ENCODE measurements at places on chromosomes 1 and 21.

DNA sequence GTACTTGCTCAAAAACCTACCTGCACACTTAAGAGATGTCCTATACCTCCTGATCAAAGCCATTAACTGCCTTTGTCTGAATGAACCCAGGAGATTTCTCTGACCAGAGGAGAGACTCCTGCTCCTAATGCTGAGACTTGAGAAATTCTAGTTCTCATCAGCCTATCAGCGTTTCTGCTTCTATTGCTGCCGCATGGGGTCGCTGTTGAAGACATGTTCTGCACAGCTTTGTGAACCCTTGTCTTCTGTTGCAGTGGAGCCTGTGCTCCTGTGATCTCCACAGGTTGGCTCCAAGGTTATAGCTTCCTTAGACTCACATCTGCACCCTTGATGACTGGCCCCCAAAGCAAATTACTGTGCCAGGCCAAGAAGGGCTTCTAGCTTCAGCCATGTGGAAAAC, 40.2 kb downstream of the EDN2 start:
- no peak for DNase-seq

- no peak for DNase-seq
These were observed 654 bp upstream of the ARHGEF2 start for GRCh38 chr1:155978973-155979429.

GRCh38 chr1:65904681-65905083, 112.0 kb downstream of the PDE4B start:
- DNase-seq, result no peak

DNA sequence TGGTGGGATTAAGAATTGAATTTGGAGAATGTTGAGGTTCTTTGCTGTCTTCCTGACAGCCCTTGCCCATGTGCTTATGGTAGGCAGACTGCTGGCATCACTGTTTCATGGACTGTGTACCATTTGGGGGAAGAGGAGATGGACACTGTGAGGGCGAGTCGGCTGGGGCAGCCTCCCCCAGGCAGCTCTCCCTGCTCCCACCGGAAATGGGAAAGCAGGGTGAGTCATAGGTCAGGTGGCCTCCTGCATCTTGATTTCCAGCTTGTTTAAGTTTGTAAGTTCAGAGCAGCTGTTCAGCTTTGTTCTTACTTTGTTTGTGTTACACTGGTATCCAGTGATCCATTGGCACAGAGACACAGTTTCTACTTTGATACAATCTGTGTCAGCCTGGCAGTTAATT, 87.2 kb upstream of the CNIH3 start:
- no peak for DNase-seq

- no peak for DNase-seq
These were observed 123.9 kb downstream of the PTBP2 start for GRCh38 chr1:96845464-96845863.

DNA sequence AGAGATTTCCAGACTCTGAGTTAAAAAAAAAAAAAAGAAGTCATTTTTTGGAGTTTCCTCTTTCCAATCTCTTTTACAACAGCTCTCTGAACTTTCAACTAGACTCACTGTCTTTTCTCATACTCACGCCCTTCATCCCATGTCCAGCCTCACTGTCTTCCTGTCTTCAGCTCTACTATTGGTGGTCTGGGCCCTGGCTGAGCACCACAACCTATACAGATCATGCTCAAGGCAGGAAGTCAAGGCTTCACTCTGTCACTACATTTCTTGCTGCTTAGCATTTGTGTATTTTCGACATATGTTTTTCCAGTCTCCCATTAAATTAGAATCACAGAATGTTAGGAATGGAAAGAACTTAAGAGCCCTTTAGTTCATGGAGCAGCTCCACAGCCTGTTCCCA, 106.4 kb upstream of the PPP2R5A start:
- no peak for DNase-seq

- no peak for DNase-seq
These were observed 12.2 kb upstream of the MIXL1 start for GRCh38 chr1:226211181-226211821.

DNA sequence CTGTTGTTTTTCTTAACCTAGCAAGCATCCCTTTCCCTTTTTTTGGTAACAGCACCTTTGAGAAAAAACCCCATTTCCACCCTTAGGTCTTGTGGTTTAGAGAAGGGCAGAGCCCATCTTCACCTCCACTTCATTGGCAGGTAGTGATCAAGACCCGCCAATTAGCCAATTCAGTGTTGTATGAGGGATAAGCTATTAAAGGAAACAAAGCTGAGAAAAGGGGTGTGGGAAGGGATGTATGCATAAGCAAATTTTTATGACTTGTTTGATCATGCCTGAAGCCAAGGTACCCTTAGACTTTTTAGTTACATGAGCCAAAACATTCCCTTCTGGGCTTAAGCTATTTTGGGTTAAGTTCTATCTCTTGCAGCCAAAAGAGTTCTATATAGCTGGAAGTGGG, 3.6 kb upstream of the ZNF697 start:
- DNase-seq, result no peak

- no peak for DNase-seq
These were observed at the start of gene SMPDL3B for GRCh38 chr1:27934818-27935549. SMPDL3B (plus strand) TSS chr1:27935000; CDS start chr1:27935184, 184 bp downstream.

GRCh38 chr1:232667094-232667777, 37.3 kb upstream of the SIPA1L2 start:
- DNase-seq, result no peak

GRCh38 chr1:197683895-197684553, 91.3 kb downstream of the DENND1B start:
- no peak for DNase-seq

DNA sequence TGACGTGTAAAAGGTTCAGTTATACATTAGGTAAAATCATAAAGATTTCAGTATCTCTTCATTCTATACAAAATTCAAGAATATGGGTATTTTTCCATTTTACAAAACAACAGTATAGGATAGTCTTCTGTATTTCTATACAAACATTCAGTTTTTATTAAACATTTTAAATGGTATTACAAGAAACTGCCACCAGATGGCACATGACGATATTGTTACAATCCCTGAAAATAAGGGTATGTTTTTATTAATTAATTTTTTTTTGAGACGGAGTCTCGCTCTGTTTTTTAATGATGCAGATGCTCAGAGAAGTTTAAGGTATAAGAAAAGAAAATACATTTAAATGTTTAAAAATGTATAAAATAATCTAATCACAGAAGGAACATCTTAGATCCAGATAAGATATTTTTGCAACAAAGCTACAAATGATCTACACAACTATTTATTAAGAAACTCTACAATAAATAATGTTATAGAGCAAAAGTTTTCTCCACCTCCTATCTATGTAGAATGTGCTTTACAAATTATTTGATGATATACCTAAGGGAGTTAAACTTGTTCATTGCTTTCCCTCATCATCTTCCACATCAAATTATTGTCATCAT, 23.5 kb upstream of the RSBN1 start:
- DNase-seq, result no peak

DNA sequence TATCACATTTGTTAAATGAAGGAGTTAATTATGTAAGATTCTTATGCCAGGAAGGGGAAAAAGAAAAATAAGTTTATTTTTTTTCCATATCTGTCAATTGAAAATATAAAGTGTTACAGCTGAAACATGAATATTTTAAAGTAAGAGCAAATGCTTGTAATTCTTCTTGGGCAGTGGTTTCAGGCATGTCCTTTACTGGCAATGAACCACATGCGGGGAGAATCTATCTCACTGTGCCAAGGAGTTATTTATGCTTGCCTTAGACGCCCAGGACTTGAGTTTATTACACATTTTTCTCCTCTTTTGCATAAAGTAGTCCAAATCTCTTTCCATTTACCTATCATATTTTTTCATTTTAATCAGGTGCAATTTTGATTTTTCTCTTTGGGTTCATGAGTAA, 207.8 kb upstream of the NRIP1 start:
- DNase-seq, result no peak

DNA sequence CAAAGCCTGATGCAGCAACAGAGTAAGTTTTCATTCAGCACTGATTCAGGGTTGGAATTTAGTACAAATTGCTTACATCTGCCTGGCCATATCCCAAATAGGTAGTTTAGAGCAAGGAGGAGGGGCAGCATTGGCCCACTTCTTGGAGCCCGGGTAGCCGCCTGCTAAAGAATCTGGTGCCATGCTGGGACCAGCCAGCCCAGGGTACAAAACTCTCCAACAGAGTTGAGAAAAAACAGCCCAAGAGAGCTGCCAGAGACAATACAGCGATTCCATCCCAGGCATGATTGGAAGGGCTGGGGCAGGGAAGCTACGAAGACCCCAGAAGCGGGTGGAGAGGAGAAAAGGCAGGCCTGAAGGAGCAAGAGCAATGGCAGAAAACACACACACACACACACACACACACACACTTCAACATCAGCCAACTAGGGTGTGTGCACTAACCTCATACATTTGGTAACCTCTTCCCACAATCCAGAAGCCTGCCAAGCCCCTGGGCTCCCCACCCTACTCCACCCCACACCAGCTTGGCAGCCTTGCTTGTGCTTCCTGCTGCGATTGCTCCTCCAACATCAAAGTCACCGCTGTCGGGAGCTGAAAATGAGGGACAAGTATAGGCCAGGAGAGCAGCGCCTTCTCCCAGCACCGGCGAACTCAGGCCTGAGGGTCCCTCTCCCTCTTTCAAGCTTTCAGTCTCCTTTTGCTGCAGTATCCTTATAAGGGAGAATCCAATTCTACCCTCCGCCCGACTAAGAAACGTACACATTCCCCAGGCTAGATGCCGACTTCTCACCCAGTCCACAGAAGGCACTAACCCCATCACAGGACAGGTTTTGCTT, 1.2 kb downstream of the PIK3C2B start:
- no peak for DNase-seq

DNA sequence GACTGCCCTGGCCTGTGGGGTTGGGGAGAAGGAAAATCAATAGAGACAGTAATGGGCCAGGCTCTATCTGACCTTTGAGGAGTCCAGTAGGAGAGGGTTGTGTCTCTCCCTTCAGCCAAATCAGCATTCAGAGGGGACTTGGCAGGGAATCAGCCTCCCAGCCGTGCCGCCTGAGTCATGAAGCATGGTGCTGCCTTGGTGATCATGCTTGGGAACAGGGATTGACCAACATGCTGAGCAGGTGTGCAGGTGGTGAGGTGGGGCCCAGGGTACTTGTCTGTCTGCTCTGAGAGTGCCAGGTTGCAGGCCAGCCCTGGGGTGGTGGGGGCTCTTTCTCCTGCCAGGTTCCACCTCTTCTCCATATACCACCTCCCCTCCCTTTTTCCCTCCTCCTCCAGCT, 58.9 kb upstream of the TLR5 start:
- no peak for DNase-seq

GRCh38 chr21:25910809-25911208, 176.0 kb downstream of the GABPA start:
- no peak for DNase-seq

DNA sequence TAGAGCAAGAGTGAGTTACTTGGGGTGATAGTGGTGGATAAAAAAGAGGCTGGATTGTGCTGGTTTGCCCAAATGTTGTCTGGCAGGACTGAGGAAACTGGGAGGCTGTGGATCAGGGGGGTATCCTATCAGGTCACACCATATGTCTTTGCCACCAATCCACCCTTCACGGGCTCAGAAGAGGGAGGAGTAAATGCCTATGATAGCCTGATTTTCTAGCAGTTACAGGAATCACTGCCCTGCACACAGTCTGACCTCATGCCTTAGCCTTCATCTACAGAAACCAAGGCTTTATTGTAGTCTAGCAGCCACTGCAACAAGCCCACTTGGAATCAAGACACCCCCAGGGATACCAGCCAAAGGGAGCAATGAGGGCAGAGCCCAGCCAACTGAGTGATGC, 51.8 kb downstream of the ATP1A1 start:
- DNase-seq, result no peak

DNA sequence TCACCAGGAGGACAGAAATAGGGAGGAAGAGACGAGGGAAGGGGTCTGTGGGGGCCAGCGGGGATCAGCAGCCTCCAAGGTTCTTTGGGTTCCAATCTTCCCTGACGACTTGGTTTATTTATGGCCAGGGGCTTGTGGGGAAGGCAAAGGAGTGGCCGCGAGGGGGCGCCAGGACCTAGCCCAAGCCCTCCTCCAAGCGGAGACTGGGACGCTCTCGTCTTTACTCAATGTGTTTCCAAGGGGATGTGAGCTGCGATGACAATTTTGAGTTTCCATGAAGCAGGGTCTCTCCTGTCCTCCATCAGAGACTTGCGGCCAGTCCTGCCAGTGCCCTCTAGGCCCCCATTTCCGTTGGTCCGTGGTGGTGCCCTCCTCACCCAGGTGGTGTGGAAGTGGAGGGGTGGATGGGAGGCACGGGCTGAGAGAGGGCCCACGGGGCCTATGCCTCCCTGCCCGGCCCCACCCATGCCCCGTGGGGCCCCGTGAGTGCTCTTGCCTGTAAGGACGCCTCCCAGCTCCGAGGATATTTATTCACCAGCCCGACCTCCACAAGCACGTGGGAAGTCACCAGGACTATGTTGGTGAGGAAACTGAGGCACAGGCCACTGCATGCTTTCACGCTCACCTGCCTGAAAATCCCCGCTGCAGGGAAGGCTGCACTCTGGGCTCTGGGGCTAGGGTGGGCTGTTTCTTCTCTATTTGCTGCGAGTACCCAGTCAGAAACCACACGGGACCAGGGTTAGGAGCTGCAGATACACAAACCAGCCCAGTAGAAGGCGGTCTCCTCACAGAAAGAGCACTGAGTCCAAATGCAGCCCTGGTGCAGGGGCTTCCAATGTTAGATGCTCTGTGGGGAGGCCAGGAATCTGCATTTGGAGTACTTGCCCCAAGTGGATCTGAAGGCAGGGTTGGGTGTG, 26.5 kb downstream of the DMRTB1 start:
- peak; percentile 56 for DNase-seq

DNA sequence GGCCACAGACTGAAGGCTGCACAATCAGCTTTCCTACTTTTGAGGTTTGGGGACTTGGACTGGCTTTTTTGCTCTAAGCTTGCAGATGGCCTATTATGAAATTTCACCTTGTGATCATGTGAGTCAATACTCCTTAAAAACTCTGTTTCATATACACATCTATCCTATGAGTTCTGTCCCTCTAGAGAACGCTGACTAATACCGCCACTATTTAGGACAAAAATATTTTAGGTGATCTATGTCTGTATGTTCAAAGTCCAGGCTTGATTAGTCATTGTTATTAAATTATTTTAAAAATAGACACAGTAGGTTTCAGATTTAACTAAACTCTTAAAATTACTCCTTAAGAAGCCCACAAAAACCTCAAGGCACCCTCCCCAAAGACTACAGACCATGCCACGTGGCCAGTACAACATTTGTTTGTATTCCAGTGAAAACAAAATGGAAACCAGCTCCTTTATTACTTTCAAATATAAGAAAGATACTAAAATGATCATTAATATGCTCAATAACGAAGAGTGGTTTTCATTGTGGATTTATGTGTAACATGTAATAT, 63.1 kb downstream of the TMPRSS15 start:
- no peak for DNase-seq
